ENCODE measurements at places on chromosomes 3 and 15.

DNA sequence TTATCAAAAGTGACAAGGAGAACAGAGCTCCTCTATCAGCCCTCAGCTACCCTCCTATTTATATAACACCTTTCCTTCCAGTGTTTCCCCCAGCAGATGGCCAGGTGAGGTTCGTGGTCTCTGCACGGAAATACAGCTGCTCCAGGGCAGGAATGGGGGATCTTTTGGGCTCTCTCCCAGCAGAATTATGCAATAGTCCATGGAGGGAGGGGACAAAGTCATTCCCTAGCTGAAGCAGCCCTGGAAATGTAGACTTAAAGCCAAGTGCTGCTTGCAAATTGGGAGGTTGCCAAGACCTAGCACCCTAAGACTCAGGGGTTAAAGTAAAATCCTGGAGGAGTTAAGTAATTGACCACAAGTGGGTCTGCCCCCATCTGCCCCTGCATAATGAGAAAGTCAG is 256.3 kb downstream of the LRTM1 start:
- no peak for DNase-seq

DNA sequence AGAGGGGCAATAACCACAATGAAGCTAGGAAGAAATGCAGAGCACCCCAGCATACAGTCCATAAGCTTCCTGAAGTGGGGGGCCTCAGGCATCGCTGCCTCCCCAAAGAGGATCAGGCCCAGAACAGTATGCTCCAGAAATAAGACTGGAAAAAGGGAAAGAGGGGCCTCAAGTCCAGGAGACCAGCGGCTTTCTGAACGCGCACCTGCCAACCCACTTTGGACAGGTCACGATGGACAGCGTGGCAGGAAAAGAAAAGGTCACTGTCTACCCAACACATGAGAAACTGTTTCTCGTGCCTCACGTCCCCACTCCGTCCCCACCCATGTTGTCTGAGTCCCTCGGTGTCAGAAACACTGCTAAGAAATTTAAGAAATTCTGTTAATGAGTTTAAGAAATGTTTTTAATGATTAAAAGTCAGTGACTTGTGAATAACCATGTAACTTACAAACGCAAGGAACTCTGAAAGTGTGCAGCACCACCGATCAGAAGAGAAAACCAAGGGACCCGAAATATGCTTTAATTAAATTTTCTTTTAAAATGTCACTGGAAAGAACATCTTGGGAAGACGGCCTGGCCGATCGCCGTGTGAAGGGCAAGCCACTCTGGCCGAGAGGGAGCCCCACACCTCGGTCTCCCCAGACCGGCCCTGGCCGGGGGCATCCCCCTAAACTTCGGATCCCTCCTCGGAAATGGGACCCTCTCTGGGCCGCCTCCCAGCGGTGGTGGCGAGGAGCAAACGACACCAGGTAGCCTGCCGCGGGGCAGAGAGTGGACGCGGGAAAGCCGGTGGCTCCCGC is 1.7 kb upstream of the PPARG start:
- no peak for DNase-seq

DNA sequence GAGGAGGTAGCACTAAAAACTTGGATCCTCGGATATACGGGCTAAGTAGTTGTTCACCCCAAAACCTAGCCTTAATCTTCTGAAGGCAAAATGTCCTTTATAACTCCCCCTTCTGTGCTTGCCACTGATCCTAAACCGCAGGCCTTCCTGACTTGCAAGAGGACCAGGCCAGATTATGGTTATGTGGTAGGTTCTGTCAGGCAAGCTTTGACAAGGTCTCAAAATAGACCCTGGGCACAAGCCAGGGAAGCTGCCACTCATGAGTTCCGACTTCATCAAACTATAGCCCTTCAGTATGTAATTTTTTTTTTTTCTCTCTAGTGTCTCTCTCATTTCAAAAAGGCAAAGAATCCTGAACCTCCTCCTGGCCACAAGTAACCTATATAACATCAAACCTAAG is 3.2 kb downstream of the LRRFIP2 start:
- no peak for DNase-seq

DNA sequence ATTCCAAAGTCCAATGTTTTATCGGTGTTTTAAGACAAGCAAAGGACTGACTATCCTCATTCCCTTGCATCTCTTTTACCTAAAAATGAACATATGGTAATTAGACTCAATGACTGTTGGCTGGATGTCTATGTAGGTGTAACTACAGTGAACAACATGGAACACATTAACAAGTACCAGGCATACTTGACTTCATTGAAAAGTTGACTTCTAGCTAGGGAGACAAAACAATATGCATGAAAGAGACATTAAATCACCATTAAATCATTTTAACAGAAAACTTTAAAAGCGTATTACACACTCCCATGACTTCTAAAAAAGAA is 34.3 kb upstream of the ANPEP start:
- no peak for DNase-seq

DNA sequence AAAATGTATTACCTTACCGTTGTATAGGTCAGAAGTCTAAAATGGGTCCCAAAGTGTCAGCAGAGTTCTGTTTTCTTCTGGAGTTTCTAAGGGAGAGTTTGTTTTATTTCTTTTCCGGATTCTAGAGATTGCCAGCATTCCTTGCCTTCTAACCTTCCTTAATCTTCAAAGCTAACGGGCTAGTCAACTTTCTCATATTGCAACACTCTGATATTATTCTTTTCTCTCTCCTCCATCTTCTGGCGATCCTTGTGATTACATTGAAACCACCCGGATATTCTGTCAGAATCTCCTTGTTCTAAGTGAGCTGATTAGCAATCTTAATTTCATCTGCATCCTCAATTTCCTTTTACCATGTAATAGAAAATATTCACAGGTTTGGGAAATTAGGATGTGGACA is 36.2 kb upstream of the AADACL2 start:
- no peak for DNase-seq

DNA sequence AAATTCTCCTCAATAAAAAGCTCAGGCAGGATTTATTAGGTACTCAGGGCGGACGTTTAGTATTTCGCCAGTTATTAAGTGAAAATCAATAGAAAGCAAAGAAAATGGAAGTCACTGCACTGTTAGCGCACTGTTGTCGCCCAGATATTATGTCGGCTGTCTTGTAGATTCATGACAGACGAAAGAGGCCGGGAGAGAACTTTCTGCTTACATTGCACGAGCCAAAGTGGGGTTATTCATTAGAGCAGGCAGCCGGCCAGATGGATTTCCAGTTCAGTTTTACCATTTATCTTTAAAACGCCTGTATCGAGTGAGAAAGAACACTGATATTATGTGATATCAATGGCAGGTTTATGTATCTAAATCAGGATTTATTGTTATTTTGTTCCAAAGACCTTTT is 866.0 kb upstream of the NR2F2 start:
- DNase-seq: peak; percentile 79

- DNase-seq: no peak
These were observed 62.6 kb downstream of the EIF4E3 start for GRCh38 chr3:71662568-71662967.

DNA sequence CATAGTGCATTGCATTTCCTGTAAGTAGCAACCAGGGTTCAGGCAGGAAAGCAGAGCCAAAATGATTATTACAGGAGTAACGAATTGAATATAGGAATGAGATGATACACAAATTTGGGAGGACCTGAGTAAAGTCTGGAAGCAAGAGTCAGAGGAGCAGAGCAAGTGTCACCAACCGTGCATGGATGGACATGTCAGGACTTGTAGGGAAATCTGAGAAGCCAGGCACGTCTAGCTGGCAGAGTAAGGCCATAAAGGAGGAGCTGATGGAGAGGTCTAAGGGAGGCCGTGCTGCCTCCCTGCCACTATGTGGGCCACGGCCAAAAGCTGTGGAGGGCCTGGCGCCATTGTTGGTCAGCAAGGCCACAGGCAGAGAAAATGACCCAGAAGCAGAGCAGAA is 22.4 kb downstream of the GJD2 start:
- DNase-seq: no peak

DNA sequence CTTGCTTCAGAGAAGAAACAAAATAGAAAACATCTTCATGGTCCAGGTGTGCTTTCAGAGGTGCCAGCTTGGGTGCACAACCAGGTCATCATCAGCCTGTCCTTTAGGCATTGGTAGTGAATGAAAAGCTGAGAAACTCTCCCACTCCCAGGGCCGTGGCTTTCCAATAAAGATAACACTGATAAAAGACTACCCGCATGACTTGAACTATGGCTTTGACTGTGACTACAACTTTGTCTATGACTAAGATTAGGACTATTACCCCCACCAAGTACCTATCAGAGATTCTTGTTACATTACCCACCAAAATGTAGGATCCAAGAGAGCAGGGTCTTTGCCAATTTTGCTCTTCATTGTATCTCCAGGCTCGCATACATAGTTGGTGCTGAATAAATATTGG is 115.2 kb downstream of the EDEM1 start:
- no peak for DNase-seq

DNA sequence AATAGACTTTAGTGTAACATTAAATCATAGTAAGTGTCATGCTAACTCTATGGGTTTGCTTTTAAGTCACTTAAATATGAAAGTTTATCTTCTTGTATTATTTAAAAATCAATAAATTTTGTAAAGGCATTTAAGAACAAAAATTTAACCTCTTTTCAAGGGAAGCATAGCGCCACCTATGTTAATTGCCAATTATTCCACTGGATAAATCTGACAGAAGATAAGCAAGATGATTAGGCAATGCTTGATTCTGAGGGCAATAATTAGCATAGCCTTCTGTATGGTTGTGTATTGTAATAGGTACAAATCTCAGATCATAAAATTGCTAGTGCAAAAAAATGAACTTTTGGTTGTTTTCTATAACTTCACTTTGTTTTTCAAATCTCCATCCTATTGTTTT is 560.1 kb downstream of the GRM7 start:
- no peak for DNase-seq

DNA sequence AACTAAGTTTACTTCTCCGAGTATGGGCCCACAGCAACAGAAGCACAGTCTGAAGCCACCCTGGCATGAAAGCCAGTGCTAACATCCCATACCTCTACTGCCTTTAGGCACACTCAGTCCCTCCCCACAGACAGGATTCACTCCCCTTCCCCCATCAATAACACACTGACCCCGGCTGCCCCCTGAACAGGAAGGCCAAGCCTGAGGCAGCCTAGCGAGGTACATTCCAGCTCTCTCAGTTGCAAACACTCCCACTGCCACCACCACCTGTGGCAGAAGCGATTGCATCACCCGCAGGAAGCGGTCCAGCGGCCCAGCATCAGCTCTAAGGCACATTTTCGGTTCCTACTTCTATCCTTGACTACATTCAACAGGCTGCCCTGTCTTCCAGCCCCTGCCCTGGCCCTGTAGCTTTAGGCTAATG is 7.0 kb upstream of the BMF start:
- no peak for DNase-seq

DNA sequence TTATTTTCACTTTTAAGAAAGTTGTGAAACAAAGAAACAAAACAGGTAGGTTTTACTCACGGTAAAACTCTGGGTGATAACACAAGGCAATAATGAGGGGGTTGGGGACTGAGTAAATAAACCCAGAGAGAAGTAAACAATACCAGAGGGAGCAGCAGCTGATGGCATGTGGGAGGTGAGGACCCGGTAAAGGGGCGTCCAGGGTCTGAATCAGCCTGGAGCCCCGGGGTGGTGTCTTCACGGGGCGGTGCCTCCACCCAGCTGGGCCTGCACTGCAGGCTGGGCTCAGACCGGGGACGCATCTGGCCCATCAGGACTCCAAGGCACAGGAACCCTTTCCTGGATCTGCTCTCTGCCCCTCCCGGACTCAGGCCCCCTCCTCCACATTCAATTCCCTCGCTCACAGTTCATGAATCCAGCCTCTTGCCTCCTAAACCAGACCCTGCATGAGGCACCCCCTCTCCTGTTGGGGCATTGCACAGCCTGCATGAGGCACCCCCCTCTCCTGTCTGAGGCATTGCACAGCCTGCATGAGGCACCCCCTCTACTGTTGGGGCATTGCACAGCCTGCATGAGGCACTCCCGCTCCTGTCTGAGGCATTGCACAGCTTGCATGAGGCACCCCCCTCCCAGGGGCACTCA is 73.9 kb upstream of the MFGE8 start:
- no peak for DNase-seq

DNA sequence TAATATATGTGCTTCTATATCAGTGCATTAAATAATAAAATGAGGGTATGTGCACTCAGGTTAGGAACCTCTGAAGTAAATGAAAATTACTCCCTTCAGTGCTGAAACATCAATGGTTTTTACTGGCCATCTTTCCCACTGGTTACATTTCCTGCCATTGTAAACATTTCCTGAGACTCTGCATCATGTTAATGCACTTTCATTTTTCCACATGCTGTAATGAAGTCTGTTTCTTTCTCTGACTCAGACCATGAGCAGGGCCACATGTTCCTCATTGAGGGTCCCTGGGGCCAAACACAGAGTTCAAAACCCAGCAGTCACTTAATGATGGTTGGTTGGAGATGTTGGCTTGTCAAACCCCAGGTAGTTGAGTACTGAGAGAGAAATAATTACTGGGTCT is 15.3 kb downstream of the FAM3D start:
- DNase-seq: peak; percentile 92

GRCh38 chr3:118229196-118229595 is 805.5 kb downstream of the IGSF11 start:
- DNase-seq: no peak

GRCh38 chr15:52014616-52015015 is 4.4 kb upstream of the MAPK6 start:
- DNase-seq: no peak

- no peak for DNase-seq
These were observed 110.1 kb downstream of the CADM2 start for GRCh38 chr3:85068911-85069310.

DNA sequence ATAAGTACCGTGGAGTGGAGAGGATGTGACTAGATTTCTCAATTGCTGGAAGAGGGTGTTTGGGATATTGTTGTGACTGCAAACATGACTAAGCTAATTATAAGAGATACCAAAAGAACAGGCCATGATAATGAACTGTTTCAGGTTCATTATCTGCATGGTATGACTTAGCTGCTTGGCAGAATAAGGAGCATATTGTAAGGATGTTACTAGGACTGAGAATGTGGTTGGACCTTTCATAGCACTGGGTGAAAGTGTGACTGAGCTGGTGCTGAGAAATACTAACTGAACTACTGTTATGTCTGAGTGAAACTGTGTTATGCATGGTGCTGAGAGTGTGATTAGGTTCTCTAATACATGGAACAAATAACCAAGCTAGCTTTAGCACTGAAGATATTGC is 11.0 kb downstream of the SCN10A start:
- DNase-seq: no peak

DNA sequence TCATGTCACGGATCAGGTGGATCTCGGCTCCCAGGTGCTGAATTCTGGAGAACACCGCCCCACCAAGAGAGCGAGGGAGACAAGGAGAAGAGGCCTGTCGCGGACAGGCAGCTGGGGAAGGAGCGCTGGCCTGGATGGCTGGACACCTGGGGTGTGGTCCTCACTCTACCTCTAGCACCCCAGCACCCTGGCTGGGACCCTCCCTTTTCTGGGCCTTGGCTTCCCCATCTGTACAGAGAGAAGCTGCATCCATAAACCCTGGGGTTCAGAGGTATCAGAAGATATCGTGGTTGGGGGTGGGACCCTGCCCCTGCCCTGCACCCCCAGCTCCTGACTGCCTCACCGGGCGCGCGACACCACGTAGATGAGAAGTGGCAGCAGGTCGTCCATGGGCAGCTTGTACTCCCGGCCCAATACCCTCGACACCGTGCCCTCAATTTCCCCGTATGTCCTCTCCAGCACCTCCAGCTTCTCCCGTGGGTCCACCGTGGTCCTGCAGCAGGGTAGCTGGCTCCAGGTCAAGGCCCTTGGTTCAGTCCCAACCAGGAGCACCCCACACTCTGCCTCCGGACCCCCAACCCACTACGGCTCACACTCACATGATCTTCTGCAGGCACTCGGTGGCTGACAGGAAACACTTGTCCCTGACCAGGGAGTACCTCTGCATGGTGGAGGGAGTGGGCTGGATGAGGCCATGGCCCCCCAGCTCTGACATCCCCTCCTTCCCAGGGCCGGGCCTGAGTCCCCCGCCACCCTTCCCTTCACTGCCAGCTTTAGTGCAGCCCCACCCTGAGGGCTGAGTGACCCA is 21.7 kb downstream of the ALS2CL start:
- DNase-seq: no peak
